ENCODE measurements at places on chromosomes 4 and X.

GRCh38 chr4:93317057-93317456, 511.5 kb upstream of the ATOH1 start:
- DNase-seq, result no peak

GRCh38 chr4:77308843-77309242, 151.8 kb downstream of the CCNG2 start:
- no peak for DNase-seq

DNA sequence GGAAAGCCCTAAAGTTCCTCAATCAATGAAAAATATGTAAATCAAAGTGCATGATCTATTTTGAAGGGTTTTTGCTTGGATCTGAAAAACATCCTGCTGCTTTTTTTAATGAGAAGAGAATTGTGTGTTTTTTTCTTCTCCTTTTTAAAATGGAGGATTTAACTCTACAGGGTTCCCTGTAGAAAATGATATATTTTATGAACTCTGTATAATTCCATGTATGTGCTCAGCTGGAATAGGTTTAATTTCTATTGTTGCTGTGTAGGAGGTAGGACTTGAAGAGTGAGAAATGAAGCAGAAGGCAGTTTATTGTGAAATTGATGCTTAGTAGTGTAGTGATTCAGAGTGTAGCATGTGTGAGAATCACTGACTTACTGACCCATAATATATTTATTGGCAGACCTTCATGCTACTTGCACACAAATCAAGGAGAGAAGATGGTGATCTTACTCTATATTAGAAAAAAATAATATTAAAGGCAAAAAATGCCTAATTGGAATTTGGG, 286.8 kb upstream of the FSTL5 start:
- no peak for DNase-seq

GRCh38 chr4:80229128-80229527, 31.8 kb downstream of the PRDM8 start:
- DNase-seq, result no peak

- DNase-seq, result no peak
Observed at GRCh38 chr4:73419106-73420038, 15.3 kb downstream of the ALB start.

DNA sequence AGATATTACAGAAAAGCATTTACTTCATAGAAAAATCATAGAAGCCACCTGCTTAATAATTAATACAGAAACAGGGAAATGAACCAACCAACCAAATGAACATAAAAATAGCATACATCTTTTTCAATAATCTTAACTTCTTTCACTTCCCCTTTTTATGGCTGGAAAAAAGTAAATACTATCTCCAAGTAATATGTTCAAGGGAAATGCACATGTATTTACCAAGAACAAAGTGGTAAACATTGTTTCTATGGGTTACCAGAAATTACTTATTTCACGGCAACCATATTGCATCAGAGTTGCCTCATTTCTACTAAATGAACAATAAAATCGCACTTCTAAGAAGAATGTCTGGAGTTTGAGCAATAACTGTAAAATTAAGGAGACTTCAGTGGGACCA, 321.3 kb downstream of the TMA16 start:
- DNase-seq, result no peak

DNA sequence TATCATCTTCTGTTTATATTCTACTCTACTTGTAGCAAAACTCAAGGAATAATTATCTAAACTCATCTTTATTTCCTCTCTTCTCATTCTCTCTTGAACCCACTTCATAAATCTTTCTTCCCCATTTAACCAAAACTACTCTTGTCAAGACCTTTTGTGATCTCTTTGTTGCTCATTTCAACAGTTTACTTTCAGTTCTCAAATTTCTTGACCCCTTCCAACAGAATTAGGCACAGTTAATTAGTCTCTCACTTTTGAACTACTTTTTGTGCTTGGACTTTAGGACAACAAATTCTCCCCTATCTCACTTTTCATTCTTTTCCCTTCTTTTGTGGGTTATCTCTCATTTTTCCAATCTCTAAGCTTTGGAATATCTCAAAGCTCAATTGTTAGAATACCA, 27.4 kb upstream of the CAMK2D start:
- DNase-seq, result no peak

DNA sequence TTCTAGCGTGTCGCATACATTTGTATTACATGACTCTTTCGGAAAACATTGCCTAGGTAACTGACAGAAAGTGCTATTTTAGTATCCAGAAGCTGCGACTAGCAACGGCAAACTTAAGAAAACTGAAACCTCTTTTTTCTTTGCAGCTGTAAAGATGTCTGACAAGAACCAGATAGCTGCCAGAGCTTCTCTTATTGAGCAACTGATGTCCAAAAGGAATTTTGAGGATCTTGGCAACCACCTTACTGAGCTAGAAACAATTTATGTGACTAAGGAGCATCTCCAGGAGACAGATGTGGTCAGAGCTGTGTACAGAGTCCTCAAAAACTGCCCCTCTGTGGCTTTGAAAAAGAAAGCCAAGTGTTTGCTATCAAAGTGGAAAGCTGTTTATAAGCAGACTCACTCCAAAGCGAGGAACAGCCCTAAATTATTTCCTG, 9.4 kb downstream of the TCEANC start:
- no peak for DNase-seq

- no peak for DNase-seq
Observed at GRCh38 chr4:100511896-100512295, 5.9 kb downstream of the EMCN start.

GRCh38 chr4:23889814-23890341, at the start of gene PPARGC1A:
Gene PPARGC1A, minus strand, starts transcription at chr4:23890047. Its CDS starts 90 bp downstream, at chr4:23889957.
- no peak for DNase-seq

DNA sequence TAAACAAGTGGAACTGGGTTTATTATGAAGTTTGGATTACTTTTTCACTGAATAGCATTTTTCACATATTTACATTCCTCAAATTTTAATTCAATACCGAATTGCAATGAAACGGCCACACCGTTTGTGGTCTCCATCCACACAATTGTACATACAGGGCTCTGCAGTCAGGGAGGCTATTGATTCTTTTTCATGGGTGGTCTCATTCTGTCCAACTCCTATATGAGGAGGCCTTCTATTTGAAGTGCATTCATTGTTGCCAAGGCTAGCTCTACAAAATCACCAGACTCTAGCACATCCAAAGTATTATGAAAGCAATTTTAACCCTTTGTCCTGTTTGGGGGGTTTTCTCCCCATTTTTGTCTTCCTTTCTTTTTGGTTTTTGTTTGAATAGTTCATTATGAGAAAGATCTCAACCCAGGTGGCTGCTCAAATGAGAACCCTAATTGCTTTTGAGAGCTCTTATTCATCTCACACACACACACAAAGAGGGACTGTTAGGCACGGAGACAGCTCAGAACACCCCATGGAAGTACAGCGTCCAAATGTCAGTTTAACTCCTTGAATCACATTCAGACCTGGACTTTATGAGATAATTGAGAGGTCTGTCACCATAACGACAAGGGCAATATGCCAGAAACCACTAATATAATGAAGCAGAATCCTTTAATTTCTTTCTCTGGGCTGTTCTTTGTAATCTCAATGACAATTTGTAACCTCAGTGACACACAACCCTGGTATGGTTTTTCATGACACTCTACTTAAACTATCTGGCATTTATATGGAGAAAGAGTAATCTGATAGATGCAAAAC, 79.4 kb downstream of the NLGN4X start:
- DNase-seq, result no peak

DNA sequence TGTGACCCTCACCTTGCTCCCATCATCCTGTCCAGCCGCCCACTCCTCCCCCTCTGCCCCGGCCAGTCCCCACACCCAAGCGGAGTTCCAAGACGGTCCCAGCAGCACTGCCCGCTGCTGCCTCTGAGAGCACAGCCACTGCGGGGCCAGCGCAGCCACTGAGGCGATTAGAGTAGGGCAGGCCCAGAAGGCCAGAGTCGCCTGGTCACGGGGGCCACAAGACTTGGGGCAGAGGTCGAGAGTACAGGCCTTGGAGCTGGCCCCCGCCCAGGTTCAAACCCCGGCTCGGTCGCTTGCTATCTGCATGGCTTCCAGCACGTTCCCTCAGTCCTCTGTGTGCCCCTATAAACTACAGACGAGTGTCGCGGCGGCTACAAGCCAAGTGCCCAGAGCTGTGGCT, 53.2 kb upstream of the ADRA2C start:
- no peak for DNase-seq

DNA sequence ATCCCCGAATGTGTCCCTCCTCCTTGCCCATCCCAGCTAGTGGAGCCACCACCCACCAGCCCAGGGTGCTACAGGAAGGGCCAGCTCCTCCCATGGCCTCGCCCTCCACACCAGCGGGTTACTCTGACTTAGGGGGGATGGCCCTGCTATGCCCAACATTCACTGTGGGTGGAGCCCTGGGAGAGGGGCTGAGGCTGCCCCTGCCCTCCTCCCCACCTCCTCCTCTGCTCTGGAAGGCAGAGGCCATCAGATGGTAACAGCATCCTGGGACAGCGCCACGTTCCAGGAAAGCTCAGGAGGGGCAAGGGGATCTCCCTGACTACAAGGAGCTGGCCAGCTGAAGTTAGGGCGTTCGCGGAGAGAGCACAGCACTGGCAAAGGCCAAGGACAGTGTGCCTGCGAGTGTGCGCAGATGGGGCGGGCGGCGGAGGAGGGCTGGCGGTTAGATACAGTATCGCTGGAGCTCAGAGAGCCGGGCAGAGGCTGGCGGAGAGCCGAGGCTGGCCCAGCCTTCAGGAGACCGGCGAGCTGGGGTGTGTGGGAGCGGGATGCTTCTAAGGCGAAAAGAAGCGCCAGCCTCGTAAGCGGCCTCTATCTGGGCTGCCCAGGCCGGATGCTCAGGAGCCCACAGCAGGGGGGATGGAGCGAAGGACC, 1.5 kb downstream of the JAKMIP1 start:
- no peak for DNase-seq

Data from stimulated activated CD4-positive, alpha-beta T cell treated with anti-CD3 and anti-CD28 coated beads, TNF-alpha, amount 100 ng/mL, for 4 hours (primary cell).